ENCODE measurements at places on chromosomes 2 and 18.

DNA sequence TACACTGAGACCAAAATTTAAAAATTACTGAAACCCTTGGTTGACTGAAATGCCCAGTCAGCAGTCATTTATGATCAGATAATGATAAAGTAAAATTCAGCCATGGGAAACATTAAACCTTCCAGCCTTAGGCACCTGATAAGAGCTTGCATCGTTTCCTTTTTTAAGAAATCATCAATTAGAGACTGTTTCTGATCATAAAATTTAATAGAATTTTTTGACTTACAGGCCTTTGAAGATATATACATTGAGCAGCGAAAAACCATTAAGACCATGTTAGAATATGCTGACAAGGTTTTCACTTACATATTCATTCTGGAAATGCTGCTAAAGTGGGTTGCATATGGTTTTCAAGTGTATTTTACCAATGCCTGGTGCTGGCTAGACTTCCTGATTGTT is 99.6 kb upstream of the CSRNP3 start:
- no peak for DNase-seq

GRCh38 chr2:241620419-241620769 is 16.6 kb downstream of the THAP4 start:
- no peak for DNase-seq

DNA sequence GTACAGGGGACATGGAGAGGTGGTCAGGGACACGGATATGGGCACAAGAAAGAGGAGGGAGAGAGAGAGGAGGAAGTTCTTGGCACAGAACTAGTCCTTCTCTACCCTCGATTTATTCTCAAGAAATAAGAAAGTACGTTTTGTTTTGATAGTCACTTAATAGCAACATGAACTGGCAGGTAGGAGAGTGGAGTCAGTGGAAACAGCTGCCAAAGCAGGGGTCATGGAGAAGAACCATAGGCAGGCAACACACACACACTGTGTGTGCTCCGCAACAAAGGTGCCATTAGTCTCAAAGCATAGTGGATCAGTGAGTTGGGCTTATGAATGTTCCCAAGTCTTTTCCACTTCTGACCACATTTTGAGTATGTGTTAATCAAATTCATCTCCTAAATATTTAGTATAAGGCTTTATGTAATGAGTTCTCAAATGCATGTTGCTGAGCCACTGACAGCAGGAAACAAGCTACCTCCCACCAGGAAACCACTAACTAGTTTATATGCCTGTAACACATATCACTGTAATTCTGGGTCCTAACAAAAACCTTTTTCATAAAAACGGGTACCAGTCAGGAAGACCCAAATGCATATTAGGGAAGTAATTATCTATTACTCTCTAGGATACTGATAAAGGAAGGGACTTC is 41.1 kb downstream of the IWS1 start:
- no peak for DNase-seq

GRCh38 chr2:215754546-215754945 is 258.8 kb downstream of the MREG start:
- no peak for DNase-seq

- DNase-seq, result no peak
Measured at GRCh38 chr2:238743243-238744065, 104.4 kb upstream of the TWIST2 start.

DNA sequence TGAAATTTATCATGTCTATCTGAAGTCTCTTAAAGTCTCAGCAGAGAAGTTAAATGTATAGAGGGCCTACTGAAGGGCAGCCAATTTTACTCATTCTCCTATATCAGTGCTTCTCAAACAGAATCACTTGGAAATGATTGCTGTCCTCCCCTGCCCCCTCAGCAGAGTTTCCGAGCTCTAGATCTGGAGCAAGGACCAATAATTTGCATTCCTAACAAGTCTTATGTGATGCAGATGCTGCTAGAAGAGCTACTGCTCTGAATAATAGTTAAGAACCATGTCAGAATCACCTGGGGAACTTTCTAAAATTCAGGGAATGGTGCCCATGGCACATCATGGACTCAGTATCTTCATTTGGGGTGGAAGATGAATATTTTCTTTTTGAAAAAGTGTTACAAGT is 105.6 kb upstream of the EPHA4 start:
- no peak for DNase-seq

DNA sequence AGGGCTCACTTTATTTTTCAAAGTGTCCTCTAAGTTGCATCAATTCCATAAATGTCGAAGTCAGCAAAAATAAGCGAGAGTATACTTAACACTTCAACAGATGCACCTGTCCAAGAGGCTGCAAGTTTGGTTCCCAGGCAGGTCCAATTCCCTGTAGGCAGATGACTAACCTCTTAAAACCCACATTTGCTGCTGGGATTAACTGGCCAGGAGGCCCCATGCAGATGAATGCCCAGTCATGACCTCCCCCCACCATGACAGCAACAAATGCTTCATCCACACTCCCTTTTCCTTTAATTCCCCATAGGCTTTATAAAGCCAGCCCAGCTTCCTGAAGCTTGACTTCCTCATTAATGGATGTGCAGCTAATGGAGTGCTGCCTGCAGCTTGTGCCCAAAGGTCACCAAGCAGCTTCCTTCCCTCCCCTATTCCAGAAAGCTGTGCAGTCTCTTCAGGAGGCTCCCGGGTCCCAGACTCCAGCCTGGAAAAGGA is 35.7 kb downstream of the REEP1 start:
- DNase-seq, result no peak

DNA sequence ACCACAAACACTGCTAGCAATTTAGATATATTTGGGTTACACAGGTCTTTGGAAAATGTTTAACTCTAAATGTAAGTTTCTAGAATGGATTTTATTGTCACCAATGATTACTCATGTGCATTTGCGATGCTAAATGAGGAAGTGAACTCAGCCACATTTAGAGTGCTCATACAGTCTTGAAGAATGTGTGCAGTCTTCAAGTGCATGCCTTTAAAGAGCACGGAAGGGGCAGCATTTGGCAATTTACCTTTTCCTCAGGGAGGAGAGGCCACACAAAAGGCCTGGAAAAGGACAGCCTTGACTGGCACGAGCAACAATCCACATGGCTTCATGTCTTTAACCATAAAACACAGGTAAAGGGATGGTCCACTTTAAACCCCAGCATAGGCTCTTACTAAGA is 78.5 kb upstream of the STK17B start:
- no peak for DNase-seq
